ENCODE measurements at places on chromosomes 11 and 22.

DNA sequence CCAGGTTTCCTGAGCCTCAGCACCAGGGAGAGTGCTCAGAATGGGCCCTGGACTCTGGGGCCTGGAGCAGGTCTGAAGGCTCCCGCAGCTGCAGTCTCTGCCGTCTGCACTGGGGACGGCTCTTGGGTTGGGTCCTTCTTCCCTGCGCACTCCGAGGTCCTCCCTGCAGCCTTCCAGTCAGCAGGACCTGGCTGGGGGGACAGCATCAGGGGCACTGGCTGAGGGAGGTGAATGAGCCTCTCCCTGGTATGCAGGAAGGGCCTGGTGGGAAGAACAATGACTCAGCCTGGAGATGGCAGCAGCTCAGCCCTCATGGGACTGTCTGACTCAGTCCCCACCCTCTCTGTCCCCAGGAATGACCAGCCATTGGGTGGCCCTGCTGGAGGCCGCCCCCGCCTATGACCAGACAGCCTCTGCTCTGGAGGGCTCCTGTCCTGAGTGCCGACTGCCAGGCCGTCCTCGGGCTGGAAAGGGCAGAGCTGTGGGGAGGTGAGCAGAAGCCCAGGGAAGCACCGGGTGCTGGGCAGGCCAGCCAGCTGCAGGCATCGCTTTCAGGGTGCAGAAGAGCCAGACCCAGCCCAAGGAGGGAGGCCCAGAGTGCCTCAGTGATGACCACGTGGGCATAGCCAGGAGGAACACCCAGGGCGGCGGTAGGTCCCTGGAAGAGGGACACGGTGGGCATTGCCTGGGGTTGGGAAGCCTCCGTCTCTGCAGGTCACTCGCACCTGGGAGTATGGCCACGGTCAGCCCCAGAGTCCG is 455.0 kb downstream of the BRD1 start:
- DNase-seq: peak; percentile 56

- no peak for DNase-seq
These were observed 35.7 kb upstream of the CELSR1 start for GRCh38 chr22:46572911-46573780.

- DNase-seq: no peak
These were observed 334.5 kb downstream of the TTC28 start for GRCh38 chr22:28344918-28345703.

- DNase-seq: peak; percentile 91
These were observed 5.1 kb upstream of the MYRF start for GRCh38 chr11:61747192-61747966.

GRCh38 chr11:34654483-34655334 is 33.8 kb downstream of the EHF start:
- DNase-seq: peak; percentile 84

DNA sequence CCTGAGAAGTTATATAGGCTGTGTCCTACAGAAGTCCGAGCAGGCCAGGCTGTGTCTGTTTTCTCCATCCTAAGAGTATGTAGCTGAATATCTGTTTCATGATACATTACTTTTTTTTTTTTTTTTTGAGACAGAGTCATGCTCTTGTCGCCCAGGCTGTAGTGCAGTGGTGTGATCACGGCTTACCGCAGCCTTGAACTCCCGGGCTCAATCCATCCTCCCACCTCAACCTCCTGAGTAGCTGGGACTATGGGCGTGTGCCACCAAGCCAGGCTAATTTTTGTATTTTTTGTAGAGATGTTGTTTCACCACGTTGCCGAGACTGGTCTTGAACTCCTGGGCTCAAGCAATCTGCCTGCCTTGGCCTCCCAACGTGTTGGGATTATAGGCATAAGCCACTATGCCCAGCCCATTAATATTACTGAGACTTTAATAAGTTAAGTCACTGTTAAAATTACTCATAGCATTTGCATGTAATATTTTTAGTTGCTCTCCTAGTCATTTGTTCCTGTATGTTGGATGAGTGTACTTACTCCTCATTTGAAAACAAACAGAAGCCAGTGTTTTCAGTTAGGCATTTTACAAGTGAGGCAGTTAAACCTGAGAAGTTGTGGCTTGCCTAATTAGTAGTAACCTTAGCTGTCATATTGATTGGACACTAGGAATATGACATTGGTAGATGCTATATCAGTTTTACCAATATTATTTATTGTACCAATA is 26.1 kb downstream of the DRG1 start:
- peak; percentile 8 for DNase-seq

DNA sequence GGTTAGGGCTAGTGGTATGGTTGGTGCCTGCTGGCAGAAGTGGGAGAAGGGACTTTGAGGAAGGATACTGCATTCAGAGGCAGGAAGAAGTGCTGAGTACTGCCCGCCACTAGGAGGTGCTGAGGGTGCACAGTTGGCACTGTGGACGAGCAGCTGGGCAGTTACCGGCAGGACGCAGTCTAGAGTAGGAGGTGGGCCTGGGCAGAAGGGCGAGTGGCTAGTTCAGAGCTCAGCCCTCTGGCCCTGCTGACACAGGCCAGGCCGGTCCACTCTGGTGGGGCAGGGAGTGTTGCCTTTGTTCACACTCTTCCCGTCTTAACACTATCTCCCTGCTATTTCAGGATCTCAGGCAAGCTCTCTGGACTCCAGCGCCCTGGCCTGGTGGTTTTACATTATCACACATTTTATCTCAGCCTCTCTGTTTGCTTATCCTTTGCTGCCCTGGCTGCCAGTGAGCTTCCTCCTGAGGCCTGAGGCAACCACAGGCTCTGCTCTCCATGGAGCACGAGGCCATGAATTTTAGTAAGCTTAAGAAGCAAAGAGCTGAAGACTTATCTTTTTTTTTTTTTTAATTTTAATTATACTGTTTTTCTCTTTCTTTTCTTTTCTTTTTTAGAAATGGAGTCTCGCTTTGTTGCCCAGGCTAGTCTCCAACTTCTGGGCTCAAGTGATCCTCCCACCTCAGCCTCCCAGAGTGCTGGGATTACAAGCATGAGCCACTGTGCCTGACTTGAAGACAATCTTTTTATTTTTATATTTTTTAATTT is 26.9 kb downstream of the SNAP29 start:
- DNase-seq: peak; percentile 86

DNA sequence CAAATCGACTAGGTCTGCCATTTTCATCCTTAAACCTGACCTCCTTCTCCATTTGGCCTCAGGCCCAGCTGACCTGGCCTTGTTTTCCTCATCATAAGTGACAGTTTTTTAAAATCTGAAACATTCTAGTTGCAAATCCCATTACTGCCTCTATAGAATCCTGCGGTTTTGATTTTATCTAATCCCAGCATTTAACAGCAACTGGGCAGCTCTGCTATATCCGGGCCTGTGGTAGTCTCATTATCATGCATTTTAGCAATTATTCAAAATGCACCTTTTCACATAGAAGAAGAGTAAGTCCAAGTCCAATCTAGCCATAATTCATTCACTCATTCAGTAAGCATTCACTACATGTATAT is 28.6 kb upstream of the BIRC3 start:
- no peak for DNase-seq

GRCh38 chr11:105862736-105863367 is 159.2 kb downstream of the MSANTD4 start:
- DNase-seq: peak; percentile 76

GRCh38 chr22:38029370-38029769 is 27.8 kb upstream of the PICK1 start:
- DNase-seq: no peak

GRCh38 chr11:76140912-76141574 is 65.3 kb downstream of the WNT11 start:
- peak; percentile 41 for DNase-seq

DNA sequence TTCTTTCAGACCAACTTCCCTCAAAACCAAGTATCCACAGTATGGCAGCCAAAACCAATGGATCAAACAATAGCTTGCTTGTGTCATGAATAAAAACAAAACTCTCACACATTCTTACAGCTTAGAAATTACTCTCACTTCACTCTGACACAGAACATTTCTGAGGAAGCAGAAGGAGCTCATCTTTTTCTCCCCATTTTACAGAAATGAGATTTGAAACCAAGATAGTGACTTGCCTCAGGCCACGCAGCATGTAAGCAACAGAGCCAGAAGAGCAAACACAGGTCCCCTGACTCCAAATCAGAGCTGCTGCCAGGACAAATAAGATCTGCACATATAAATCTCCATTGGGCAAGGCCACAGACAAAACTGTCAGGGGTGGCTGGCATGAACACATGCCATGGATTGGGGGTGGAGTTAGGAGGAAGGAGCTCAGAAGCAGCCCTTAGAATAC is 64.8 kb downstream of the RAB30 start:
- no peak for DNase-seq

- no peak for DNase-seq
These were observed 8.4 kb upstream of the CTR9 start for GRCh38 chr11:10742460-10743208.

GRCh38 chr22:36641902-36642640 is 61.5 kb downstream of the CACNG2 start:
- DNase-seq: peak; percentile 9

DNA sequence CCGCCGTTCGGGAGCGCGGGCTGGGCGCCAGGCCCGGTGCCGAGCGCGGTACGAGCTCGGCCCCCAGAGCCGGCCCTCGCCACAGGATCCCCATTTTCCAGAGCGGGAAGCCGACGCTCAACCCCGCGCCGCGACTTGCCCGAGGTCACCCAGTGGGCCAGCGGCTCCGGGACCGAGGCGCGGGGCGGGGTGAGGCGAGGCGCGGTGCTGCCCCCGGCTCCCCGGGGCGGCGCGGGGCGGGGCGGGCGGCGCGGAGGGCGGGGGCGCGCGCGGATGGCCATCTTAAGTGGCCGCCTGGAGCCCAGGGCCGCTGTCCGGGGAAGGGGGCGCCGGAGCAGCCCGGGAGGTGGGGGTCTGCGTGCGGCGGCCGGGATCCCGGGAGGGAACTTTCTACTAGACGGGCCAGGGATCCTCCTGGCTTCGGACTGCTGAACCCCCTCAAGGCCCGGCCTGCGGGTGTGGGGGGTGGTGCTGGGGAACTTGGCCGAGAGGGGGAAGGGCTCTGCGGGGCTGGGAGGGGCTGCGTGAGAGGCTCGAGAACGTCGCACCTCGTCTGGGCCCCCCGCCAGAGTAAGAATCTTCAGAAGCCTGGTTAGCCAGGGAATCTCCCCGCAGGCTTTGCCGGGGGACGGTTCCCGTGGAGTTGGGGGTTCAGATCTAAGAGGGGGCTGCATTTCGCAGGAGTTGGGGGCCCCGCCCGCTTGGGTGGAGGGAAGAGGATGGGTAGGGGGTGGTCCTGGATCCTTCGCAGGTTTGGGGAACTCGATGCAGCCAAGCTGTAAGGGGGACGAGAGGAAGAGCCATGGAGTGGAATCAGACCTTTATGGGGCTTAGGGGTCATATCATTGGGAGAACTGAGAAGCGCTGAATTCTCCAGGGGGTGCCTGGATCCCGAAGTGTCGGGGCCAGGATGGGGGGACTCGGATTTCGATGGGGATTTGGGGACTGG is 678 bp upstream of the INPPL1 start:
- peak; percentile 48 for DNase-seq

- no peak for DNase-seq
These were observed 36.9 kb downstream of the IGF2 start for GRCh38 chr11:2102132-2102882.

GRCh38 chr11:103619938-103620337 is 416.5 kb upstream of the DDI1 start:
- DNase-seq: no peak

DNA sequence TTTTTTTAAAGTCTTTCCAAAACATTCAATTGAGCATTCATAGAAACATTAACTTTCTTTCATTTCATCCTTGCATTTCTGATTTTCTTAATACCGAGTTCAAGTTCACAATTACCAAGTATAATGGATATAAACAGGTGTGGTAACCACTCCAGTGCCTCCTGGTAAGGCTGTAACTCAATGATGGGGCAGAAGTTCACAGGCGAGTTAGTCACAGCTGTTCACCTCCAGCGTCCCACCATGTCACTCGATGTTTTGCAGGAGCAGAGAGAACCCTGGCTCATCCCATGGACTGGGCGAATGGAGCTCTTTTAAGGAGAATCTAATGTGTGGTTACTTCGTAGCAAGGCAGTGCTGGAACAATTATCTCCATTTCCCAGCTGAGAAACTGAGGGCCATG is 94.4 kb upstream of the ALX4 start:
- no peak for DNase-seq

- DNase-seq: no peak
These were observed 942.3 kb downstream of the BRD1 start for GRCh38 chr22:48885271-48885918.

GRCh38 chr11:12968826-12969225 is 40.3 kb upstream of the RASSF10 start:
- no peak for DNase-seq

DNA sequence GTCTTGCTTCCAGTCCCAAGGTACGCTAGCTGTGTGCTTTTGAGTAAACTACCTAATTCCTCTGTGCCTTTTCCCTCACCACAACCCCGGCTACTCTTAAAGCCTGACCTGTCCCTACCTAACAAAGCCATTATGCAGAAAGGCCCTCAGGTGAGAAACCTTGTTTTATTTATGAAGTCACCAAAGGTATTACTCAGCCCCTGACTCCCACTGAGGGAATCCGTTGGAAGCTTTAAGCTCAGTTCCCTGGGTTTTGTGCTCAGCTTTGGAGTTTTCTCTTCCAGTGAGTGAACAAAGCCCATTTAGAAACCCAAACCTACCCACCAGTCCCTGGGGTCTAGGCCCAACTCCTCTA is 90.9 kb downstream of the APIP start:
- DNase-seq: no peak

DNA sequence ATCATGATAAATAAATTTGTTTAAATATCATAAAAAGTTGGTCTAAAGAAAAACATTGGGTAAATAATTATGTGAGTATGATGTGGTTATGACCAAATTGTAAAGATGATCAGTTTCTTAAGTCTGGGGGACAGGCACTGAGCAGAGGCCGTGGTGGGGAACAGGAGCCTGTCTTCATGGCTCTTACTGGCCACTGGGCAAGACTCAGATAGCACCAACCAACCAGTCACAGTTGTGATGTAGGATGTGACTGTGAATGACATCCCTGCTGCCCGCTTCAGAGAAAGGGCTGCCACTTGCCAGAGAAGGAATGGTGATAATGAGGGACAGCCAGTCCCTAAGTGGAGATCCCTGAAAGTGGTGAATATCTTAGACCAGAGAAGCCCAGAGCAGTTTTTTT is 7.0 kb downstream of the PTPRJ start:
- no peak for DNase-seq

GRCh38 chr11:19714022-19714386 is 1.4 kb downstream of the NAV2 start:
- DNase-seq: no peak

DNA sequence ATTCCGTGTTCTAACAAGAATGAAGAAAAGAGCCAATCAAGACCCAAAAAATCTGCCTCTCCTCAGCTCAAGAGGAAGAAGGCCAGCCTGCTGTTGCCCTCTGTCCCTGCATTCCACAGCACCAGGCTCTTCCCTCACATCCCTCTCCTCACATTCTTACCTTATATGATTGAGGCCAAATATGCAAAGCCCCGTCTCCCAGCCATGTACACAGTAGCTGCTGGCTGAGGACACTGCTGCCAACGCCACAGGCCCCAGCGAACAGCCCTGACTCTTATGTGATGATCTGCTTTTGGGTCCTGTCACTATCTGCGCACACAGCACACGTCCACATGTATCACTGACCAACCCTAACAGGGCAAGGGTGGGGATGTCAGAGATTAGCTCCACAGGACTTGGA is 60.2 kb downstream of the MICAL3 start:
- no peak for DNase-seq

DNA sequence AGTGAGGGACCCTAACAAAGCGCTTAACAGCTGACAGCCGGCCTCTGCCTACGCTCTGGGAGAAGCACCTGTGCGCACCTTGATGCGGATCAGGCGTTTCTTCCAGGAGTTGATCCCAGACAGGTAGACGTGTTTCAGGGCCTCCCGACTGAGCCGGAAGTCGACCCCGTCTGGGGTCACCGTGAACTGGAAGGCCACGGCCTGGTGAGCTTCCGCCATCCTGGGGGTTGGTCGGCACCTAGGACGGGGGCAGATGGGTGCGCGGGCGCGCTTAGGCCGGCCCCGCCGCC is 585 bp downstream of the CPT1B start:
- no peak for DNase-seq
